ENCODE measurements at places on chromosomes 5 and 9. TPM values are rescaled to one million over a fixed set of nuclear protein-coding genes. Genes with fewer than 3 reads are reported as not detected.

The FOXD4L5 gene
- total RNA-seq, result 0.26 TPM

- DNase-seq, result no peak
These were observed 1.3 kb downstream of the TXN start for GRCh38 chr9:110255034-110255462.

The CDKN2B gene
- not detected for total RNA-seq

The KIF2A gene
- 158 TPM for total RNA-seq

DNA sequence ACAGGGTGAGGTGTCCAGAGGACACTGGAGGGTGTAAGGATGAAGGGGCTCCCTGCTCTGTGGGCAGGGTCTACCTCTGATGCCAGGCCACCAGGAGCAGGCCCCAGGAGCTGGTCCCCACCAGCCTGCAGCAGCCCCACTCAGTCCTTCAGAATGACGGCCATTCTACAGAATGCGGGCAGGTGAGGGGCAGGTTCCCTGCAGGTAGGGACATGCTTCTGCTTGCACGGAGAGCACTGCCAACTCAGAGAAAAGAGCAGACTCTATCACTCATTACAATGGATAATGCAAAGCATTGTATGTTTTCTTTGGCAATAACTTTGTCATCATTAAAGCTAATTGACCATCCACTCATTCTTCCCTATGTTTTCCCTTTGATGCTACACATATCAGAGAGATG is 39.0 kb downstream of the DDX31 start:
- DNase-seq, result no peak

The HSPB3 gene
- not detected for total RNA-seq

- no peak for DNase-seq
These were observed 668 bp downstream of the ETF1 start for GRCh38 chr5:138542180-138542955.

DNA sequence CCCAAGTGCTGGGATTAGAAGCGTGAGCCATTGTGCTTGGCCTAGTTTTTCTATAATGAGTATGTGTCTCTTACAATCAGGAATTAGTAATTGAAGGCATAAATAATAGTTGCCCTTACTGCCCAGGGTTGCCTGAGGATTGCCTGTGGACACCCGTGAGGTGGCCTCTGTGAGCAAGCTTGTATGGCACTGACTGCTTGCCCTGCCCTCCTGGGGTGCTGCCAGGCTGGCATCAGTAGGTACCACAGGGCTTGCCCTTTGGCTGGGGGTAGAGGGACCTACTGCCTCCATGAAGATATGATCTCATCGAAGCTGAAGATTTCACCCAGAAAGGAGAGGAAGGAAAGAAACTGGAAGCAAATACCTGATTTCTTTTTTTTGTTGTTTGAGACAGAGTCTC is 23.8 kb upstream of the PHF19 start:
- DNase-seq, result no peak

DNA sequence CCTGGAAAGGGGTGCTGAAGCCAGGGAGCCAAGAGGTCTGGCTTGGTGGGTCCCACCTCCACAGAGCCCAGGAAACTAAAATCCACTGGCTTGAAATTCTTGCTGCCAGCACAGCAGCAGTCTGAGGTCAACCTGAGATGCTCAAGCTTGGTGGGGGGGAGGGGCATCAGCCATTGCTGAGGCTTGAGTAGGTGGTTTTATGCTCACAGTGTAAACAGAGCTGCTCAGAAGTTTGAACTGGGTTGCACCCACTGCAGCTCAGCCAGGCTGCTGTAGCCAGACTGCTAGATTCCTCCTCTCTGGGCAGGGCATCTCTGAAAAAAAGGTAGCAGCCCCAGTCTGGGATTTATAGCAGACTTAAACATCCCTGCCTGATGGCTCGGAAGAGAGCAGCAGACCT is 55.5 kb upstream of the FBXL17 start:
- no peak for DNase-seq

- no peak for DNase-seq
These were observed 20.4 kb downstream of the ERGIC1 start for GRCh38 chr5:172854451-172854871.

DNA sequence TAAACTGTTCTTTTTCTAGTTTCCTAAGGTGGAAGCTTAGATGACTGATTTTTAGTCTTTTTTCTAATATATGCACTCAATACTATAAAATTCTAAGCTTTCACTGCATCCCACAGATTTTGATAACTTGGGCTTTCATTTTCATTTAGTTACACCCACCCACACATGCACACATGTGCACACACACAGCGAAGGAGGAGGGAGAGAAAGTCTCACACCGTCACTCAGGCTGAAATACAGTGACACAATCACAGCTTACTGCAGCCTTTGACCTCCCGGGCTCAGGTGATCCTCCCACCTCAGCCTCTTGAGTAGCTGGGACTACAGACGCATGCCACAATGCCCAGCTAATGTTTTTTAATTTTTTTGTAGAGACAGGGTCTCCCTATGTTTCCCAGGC is 96.5 kb downstream of the SMIM23 start:
- DNase-seq, result peak; percentile 5

DNA sequence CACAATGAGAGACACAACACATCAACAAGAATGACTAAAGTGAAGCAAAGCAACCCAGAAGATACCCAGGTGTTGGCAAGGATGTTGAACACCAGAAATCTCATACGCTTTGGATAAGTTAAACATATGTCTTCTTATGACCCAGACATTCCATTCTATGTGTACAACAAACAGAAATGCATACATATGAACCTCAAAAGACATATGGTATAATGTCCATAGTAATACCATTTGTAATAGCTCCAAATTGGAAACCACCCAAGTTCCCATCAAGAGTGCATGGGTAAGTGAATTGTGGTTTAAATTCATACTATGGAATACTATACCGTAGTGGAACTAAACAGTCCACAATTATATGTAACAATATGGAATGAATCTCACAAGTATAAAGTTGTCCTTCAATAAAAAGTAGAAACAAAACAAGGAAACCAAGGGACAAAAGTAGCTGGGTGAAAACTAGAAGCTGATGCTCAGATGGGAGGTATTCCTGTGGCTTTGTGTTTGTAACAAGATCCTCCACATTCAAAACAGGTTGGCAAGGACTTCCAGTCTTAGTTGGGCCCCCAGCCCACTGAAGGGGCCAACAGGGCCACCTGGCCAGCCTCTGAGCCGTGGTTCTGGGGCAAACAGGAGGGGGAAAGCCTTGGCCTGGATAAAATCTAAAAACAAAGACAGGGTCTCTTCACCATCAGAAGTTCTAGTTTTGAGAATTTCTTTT is 171.8 kb upstream of the PITX1 start:
- no peak for DNase-seq

GRCh38 chr9:119758241-119758640 is 389.0 kb upstream of the BRINP1 start:
- DNase-seq, result no peak

DNA sequence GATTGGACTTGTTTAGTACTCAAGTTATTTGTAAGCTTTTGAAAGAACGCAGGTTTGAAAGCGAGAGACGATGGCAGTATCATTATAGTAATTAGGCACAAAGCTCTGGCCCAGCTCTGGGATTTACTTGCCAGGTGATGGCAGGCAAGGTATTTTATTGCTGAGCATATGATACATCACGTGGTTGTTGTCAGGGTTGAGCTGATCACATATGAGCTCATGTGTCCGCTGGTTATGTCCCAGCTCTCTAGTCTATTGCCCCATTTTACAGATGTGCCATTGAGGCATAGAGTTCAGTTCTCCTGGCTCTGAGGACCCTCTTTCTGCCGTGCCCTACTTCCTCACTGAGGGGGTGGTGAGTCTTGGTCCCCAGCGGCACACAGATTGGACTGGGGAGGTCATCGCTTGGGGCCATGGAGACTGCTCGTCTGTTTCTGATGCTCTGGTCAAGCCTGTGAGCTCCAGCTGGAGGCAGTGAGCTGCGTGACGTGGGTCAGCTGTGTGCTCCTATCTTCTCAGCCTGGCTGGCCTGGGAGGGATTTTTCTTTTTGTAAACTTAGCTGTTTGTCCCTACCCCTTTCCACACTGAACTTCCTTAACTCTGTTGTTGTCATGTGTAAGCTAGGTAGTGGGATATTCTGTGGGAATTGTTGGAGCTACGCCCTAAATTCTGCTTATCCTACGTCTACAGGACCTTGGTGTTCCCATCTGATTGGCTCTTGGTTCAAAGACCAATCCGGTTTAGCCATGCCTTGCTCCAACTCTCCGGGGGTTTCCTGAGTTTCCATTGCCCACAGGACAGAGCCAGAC is 2.2 kb downstream of the NXNL2 start:
- no peak for DNase-seq

- DNase-seq, result no peak
These were observed 361.3 kb downstream of the ENC1 start for GRCh38 chr5:74279244-74279643.

The GBGT1 gene
- 2.0 TPM for total RNA-seq

The CNTNAP3 gene
- not detected for total RNA-seq

DNA sequence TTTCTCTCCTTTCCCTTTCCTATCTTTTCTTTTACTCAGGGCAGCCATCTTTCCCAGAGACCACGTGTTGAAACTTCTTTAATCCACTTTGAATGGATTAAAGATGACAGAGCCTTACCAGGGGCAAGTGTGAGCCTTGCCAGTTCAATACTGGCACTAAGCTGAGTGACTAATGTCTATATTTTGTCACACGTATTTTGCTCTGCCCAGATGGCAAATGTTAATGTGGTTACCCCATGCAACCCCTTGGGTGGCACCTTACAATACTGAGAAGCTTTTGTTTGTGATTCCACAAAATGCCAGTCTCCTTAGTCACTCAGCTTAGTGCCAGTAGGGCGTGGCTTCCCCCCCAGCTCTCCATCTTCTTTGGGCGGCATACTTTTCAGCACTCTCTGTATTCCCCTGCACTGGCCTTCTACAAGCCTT is 24.8 kb downstream of the ANXA1 start:
- no peak for DNase-seq

DNA sequence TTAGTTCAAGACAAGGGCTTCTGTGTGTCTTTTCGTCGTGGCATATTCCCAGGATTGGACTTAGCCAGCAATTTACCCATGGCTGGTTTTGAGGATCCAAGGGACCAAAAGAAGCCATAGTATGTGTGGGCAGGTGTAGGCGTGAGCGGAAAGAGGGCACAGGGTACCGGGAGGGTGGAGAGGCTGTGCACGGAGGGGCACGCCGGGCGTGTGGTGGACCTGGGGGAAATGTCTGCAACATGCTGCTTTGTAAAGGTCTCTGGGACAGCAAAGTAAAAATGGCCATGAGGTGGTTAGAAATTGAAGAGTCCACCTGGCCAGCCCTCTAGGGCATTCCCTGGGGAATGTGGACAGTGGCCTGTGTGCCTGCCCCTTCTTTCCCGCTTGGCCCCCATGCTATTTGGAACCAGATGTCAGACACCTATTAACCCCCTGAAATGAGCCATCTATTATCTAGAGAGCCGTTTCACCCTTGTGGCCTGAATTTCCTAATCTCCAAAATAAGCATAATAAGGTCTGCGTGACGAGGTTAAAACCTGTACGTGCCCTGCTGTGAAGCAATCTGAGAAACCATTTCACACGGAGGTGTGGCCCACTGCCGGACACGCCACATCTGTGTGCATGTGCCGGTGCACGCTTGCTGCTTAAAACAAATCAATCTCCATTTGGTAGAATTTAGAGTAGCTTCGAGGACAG is 5.1 kb downstream of the FLT4 start:
- DNase-seq, result no peak

- no peak for DNase-seq
These were observed 1.2 kb upstream of the GARIN3 start for GRCh38 chr5:157167214-157167621.

The FOXD4L6 gene
- not detected for total RNA-seq

GRCh38 chr9:92341578-92341977 is 15.8 kb downstream of the CENPP start:
- no peak for DNase-seq

GRCh38 chr5:143071927-143072326 is 301.8 kb downstream of the ARHGAP26 start:
- no peak for DNase-seq

DNA sequence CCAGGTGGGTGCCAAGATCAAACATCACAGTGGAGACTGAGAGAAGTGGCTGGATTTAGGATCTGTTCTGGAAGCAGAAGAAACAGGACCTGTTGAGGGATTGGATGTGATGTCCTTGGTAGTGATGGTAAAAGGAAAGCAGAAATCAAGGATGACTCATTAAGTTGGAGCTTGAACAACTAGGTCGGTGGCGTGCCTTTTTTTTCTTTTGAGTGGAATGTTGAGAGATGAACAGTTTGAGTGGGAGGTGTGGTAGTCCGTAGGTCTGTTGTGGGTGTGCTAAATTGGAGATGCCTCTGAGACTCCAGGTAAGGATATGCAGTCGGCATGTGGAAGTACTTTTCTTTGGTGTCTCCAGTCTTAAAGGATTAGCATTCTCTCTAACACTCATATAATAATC is 92.1 kb upstream of the IL12B start:
- no peak for DNase-seq

- no peak for DNase-seq
These were observed 356.0 kb upstream of the SEMA6A start for GRCh38 chr5:116930616-116931015.

DNA sequence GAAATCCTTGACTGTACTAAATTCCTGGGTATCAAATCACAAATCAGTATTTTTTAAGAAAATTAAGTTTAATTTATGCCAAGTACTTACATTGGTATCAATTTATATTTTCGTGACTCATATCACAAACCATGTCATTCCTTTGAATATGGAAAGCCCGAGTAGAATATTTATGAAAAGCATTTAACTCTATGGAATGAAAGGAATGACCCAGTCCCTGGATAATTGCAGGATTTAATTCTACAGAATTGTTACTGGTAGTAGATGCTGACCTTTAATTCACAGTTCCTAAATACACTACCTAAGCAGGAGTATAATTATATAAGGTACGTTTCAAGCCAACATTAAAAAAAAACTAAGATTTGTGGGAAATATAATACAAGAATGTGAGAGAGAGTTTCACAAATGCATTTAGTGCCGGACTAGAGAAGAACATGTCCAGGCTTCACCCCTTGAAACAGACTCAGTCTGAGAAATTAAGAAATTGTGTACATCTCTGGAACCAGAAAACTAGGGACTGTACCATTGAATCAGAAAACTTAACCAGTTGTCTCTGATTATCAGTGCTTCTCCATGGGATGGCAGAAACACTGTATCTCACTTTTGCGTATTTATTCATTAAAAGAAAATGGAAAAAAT is 28.5 kb upstream of the PLPPR1 start:
- no peak for DNase-seq

DNA sequence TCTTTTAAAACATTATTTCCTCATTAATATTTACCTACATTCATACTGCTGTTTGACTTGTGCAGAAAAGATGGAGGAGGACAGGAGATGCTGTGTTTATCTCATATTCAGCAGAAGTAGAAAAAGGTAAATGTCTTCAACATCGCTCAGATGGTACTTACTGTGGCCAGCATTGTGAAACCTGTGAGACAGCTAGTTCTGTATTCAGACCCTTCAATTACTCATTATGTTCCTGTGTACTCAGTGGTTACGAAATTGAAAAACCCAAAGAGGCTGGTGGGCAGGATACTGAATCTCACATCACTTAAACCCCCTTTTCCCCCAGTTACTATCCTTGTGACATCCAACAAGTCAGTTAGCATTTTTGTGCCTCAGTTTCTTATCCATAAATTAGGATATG is 216.0 kb downstream of the KDM4C start:
- peak; percentile 4 for DNase-seq

- DNase-seq, result no peak
These were observed 52.7 kb upstream of the UBTD2 start for GRCh38 chr5:172336264-172336663.

Data from activated T-cell treated with anti-CD3 and anti-CD28 coated beads, Interleukin-2, amount 50 U/mL, for 72 hours (primary cell).